ENCODE measurements at places on chromosomes 7 and 10.

GRCh38 chr10:80201608-80202141 lies 3.7 kb downstream of the ANXA11 start:
- no peak for DNase-seq

- no peak for DNase-seq
These were observed 6.5 kb upstream of the EIF5AL1 start for GRCh38 chr10:79505829-79506228.

DNA sequence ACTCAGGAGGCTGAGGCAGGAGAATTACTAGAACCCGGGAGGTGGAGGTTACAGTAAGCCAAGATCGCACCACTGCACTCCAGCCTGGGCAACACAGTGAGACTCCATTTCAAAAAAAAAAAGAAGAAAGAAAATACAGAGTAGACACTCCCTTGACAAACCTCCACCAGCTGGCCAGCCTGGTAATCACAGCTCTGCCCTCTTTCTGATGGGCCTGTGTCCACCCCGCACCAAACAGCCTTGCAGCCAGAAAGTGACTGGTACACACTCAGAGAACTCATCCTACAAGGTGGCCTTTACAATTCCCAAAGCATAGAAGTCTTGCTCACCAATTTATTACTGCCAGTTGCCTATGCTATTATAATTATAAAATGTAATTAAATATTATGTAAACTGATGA lies 66.6 kb downstream of the COBL start:
- DNase-seq: no peak

DNA sequence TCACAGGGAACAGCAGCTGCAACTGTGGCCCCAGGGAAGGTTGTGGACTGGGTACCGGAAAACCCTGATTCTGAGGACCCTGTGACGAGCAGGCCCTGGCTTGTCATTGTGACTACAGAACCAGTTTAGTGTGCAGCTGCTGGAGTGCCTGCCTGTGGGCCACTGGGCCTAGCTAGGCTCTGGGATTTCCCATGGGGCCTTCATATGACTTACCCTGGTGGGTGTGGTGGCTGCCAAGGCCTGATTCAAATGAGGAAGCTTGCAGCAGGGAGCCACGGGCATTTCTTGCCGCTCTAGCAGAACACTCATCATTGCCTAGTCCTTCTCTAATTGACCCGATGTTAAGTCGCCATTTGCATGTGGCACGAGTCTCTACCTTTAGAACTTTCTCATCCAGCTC lies 14.7 kb upstream of the CAMK2G start:
- peak; percentile 80 for DNase-seq

- DNase-seq: no peak
These were observed 200.9 kb downstream of the FAM107B start for GRCh38 chr10:14573666-14574261.

DNA sequence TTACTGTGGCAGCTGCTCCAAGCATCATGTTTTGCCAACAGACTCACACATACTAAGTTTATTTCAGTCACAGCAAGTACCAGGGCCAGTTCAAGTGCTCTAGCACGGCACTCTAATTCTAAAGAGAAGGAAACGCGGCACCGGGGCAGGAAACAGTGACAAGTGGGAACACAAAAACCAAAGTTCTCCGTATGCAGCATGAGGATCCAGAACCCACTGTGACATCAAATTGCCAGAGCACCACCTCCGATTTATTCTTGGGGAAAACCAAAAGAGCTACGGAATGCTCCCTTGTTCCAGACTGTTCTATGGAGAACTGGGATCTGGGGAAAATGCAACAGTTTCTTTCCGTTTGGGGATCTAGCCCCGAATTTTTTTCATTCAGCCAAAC lies 448 bp upstream of the PTER start:
- DNase-seq: peak; percentile 53

- DNase-seq: no peak
These were observed 572.8 kb downstream of the INHBA start for GRCh38 chr7:41130086-41130485.

DNA sequence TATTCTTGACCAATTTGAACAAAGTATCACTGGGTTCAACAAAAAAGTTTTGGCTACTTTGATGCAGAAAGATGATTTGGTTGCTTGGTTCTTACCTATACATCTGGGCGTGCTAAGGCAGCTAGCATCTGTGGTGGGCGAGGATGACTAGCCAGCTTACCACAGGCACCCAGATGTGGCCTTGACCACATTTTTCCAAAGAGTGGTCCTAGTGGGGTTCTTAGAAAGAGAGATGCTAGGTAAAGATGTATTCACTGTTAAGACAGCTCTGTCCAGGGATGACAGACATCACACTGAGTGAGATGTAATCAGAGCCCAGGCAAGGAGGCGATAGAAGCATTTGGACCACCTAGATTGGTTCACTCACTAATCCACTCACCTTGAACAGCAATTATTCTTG lies 785 bp downstream of the DNTT start:
- no peak for DNase-seq

- DNase-seq: no peak
These were observed 591.4 kb downstream of the SORCS1 start for GRCh38 chr10:106573106-106573505.

DNA sequence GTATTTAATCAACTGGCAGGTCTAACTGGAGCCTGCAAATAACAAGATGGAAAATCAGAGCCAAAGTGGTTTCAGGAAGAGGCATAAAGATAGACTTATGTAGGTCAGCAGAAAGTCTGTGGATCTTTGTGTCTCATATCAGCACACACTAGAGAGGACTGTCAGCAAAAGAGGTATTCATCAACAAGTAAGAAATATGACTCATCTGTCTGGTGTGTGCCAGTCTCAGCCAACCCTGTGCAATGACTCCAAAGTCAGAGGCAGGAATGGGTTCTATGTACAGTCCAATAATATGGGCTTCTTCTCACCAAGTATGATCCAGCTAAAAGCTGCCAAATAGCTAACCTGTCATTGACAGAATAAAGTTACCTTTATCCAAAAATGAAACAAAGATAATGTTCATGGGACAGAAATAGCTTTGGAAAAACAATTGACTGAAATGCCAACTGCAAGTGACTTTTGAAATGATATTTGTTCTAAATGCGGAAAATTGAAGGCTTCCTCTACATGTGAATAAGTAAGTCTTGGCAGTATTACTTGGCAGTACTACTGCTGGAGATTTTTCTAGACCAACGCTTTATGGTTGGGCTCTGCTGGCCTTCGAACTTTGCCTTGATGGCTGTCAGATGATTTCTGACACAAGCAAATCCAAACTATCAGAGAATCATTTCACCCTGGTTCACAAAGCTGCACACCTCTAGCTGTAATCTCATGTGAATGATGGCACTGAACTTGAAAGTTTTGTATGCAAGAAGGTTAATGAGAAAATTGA lies 272.3 kb upstream of the SEMA3C start:
- no peak for DNase-seq

- no peak for DNase-seq
These were observed 16.4 kb upstream of the PARP12 start for GRCh38 chr7:140079121-140079536.

GRCh38 chr7:150848111-150848510 lies 4.2 kb upstream of the AOC1 start:
- DNase-seq: no peak

GRCh38 chr10:30422981-30423654 lies 10.9 kb upstream of the MAP3K8 start:
- DNase-seq: no peak

DNA sequence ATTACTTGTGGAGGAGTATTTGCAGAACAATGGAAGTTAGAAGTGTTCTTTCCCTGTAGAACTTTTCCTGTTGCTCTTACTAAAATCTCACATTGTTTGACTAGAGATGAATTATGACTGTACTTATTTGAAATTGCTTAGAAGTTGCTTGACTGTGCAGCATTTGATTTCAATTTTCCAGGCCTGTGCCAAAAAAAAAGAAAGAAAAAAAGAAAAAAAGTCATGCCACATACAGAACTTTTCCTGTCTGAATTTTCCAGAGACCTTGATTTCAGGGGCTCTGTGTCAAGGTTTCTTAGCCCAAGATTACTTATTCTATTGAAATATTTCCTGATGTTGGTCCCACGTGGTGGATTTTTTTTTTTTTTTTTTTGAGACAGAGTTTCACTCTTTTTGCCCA lies 3.5 kb upstream of the FAM171A1 start:
- DNase-seq: no peak

- DNase-seq: no peak
These were observed 12.5 kb upstream of the PFKP start for GRCh38 chr10:3054851-3055199.

DNA sequence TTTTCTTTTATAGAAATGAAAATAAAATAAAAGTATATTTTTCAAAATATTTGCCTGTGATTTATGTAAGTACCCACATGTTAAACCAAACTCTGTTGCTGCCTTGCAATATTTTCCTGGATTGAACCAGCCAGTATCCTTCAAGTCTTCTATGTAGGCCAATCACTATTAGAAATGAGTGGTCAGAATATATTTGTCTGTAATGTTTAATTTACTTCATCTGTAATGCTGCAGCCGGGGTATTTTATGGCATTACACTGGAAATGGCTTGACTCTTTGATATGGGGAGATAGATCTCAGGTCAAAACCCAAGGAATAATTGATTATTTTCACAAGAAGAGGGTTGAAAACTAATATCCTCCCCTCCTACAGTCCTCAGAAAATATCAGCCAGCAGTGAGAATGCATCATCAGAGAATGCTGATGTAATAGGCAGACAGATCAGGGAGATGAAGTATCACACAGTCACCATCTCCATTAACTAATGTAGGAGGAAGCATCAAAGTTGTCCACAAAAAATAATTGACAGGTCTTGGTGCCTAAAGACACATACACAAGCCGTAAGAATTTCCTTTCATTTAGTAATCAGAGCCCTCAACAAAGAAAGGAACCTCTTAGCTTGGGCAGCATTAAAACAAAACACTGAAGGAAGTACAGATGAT lies 82.5 kb downstream of the VWDE start:
- no peak for DNase-seq

- DNase-seq: no peak
These were observed 397.8 kb downstream of the EXOC4 start for GRCh38 chr7:133650487-133651300.

DNA sequence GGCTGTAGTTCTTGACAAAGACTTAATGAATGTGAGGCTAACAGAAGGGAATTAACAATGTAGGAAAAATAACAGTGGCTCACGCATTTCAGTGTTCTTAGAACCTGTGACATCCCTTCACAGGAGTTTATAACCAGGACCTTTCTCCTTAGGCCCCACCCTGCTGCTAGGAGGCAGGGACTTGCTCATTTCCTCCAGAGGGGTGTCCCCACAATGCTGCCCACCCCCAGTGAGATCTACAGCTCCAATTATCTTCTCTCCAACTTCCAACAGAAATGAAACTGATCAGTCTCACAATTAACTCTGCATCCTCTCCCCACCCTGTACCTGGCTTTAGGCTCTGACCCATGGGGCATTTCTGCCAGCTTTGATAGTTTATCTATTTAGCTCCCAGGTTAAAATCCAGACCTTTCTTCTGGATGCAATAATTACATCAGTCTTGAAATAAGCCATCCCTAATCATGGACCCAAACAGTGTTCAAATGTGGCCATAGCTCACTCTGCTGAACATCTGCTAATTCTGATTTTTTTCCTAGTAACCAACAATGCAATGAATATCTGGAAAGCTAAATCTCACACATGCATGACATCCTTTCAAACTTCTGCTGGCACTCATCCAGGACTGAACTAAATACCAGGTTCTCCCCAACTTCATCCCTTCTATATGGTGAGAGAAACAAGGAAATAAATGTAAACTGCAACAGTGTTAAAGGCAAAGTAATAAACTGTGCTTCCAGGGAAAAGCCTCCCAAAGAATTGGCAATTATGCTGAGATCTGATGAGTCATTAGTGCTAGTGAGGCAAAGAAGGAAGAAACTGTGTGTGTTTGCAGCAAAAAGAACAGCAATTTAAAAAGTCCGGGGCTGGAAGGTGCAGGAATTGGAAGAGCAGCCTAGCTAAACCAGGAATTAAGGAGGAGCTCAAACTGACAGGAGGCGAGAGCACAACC lies 64.6 kb downstream of the HERPUD2 start:
- DNase-seq: no peak

DNA sequence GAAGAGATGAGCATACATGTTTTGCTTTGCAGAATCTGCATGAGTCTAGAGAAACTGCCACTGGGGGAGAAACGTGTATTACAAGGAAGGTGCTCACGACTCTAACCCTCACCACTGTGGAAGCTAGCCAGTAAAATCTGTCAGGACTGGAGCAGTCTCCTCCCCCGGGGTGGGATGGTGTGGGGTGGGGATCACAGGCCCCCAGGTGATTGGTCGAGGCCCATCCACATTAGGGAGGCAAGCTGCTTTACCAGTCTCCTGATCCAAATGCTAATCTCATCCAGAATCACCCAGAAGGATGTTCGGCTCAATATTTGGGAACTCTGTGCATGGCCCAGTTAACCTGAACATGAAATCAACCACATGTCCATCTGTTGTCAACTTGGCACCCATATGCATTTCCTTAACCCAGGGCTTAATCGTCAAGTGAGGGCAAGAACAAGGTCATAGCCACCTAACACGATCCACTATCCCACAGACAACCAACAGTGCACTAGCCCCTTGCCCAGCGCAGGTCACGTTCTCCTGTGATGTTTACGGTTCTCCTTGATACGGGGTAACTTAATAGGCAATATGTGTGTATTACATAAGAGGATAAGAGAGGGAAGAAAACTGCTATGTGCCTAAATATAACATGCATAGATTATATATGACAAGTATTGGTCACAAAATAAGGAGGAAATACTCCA lies 40.8 kb downstream of the DNAJB6 start:
- no peak for DNase-seq

DNA sequence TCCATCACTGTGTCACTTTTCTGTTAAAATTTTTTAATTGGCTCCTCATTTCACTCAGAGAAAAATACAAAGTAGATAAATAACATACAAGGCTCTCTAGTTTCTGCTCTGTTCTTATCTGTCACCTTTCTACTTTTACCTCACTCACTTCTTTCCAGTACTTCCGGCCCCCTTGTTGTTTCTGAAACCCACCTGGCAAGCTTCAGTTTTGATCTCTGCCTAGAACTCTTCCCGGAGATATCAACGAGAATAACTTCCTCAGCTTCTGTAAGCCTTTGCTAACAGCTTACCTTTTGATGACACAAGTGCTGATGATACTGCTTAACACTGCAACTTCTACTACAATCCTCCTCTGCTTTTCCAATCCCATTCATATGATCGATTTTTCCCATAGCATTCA lies 566.2 kb downstream of the PCDH15 start:
- DNase-seq: no peak

DNA sequence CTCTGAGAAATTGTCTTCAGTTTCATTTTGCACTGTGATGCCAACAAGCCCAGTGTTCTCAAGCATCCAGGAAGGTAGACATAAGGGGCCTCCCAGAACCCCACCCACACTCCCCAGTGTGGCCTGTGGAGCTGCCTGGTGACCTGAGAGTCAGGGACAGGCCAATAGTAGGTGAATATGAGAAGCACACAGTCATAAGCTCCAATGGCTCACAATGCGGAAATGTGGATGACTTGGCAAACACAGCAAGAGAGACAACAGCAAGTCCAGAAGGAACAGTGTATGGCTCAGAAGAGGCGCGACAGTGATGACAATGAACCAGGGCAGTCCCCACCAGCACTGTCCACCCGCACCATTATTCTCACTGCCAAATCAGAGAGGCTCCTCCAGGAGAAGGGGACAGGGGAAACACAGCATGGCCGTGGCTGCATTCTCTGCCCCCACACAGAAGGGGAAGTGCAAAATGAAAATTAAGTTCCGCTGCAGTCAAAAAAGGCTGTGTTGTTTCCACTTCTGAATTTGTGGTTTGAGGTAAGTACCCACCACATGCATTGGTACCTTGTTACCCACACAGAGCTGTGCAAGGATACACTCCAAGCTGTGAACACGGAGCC lies 419.8 kb downstream of the GRID1 start:
- DNase-seq: no peak

- DNase-seq: no peak
These were observed 256.0 kb upstream of the AUTS2 start for GRCh38 chr7:69342154-69342884.

- no peak for DNase-seq
These were observed 9.2 kb upstream of the SVIL start for GRCh38 chr10:29643771-29644501.
